ENCODE measurements at places on chromosomes 4 and X. TPM values are rescaled to one million over a fixed set of nuclear protein-coding genes. Genes with fewer than 3 reads are reported as not detected.

- no peak for DNase-seq
Observed at GRCh38 chr4:10981576-10981975, 297.0 kb upstream of the CLNK start.

GRCh38 chrX:77434962-77435361 is 12.2 kb upstream of the FGF16 start:
- DNase-seq, result no peak

DNA sequence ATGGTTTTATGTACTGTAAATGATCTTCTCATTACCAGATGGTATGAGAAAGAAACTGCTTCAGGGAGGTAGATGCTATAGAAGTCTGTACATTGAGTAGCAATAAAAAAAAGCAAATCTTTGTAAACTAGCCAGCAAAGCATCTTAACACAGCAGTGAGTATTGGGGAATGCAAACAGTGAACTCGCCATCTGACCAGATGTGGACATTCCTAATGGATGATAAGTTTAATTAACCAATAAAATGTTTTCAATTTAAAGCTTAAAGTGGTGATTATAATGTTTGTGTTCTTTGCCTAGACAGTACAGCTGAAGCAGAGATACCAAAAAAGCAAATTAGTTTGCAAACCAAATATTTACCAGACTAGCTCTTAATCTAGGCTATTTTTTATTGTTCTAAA is 1144.2 kb downstream of the FAT4 start:
- DNase-seq, result no peak

- no peak for DNase-seq
Observed at GRCh38 chr4:85886665-85887064, 411.7 kb downstream of the ARHGAP24 start.

The ADH1A gene
- total RNA-seq, result 6.4 TPM

The ATP1B4 gene
- not detected for total RNA-seq

The CT45A3 gene
- not detected for total RNA-seq

The PRSS12 gene
- total RNA-seq, result 14.1 TPM

Data from type B pancreatic cell (in vitro differentiated cells).